ENCODE measurements at places on chromosomes 1 and 21.

- no peak for DNase-seq
Measured at GRCh38 chr1:55831759-55832158, 616.6 kb upstream of the USP24 start.

DNA sequence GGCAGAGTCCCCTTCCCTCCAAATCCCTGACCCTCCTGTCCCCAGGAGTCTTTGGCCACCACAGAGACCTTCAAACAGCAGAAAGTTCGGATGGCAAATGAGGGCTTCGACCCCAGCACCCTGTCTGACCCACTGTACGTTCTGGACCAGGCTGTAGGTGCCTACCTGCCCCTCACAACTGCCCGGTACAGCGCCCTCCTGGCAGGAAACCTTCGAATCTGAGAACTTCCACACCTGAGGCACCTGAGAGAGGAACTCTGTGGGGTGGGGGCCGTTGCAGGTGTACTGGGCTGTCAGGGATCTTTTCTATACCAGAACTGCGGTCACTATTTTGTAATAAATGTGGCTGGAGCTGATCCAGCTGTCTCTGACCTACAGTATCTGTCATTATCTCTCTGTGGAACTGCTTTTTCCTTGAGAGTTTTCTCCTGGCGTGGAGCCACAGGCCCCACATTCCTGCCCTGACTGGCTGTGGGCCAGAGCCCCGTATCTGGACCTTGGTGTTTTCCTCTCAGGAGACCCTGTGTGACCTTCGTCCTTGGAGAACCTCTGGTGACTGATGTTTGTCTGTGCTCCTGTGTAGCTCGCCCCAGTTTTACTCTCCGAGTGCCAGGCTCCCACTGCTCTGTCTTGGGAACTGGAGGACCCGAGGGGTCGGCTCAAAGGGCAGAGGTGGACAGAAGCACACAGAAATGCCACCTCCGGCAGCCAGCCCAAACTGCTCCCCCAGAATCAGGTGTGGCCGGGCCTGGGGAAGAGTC lies 4.8 kb downstream of the SLC27A3 start:
- no peak for DNase-seq

- DNase-seq: no peak
Measured at GRCh38 chr1:43274125-43274803, 4.5 kb downstream of the TMEM125 start.

DNA sequence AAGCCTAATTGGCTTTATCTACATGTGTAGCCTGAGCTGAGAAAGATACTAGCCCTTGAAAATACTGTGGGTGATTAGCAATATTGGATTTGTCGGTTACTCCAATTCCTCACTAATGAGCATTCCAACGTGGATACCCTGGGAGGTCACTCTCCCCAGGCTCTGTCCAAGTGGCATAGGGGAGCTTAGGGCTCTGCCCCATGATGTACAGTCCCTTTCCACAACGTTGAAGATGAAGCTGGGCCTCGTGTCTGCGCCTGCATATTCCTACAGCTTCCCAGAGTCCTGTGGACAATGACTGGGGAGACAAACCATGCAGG lies 2.6 kb downstream of the RCC1 start:
- DNase-seq: no peak

DNA sequence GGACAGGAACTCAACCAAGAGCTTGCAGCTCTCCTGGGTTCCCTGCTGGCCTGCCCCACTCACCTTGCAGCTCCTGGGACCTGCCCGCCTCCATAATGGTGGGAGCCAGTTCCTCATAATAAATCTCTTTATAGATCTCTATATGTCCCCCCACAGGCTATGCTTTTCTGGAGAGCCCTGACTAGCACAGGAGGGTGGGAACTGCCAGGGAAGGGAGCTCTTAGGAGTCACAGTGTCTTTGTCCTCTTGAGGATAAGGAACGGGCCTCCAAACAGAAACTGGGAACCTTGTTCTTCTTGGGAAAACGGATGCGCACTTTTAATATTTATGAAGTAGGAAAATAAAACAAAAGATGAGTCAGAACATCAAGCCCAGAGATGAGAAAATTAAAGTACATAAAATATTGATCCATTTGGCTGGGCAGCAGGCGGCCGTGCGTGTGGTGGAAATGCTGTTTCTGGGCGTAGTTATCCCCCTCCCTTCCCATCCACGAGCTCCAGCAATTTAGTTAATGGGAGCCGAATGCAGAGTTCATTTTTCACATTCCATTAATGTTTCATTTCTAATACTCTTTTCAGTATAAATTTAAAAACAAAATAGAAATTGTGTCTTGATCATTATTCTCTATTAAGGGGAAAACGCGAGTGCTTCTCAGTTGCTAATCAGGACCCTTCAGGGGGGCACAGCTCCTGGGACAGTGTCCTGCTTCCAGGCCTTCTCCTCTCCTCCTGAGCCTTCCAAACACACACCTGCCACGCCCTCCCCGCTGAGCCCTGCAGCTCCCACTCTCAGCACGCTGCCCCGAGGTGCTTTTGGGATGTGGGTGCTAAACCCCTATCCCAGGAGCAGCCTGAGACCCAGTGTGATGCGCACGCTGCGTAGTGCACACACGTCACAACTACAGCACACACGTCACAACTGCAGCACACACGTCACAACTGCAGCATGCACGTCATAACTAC lies 323.3 kb upstream of the AJAP1 start:
- DNase-seq: no peak

- no peak for DNase-seq
Measured at GRCh38 chr1:153929426-153929825, 6.7 kb upstream of the GATAD2B start.
